ENCODE measurements at places on chromosomes 12 and 14. TPM values are rescaled to one million over a fixed set of nuclear protein-coding genes. Genes with fewer than 3 reads are reported as not detected.
A peak's percentile ranks its signal among the peaks of the same experiment; 100 is the strongest.

The VWF gene
- total RNA-seq, result not detected

The KLRK1 gene
- 0.12 TPM for total RNA-seq

The KRT3 gene
- not detected for total RNA-seq

The LRRC10 gene
- total RNA-seq, result not detected

The RFX4 gene
- not detected for total RNA-seq

The KLHDC1 gene
- total RNA-seq, result 2.5 TPM

DNA sequence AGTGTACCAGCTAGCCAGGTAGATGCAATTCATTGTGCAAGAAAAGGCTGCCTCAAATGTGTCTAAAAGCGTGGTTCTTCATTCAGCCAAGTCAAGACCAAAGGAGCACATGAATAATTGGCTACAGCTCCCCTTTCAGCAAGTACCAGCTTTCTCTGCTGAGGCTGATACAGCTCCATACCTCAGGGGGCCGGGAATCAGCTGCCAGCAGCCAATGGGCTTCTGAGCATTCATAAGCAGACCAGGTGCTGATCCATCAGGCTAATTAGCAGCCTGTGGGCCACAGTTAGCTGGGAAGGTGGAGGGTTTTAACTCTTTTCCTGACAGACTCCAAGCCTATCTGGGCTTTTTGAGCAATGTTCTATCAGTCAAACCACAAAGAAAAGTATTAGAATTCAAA lies 264.7 kb downstream of the APAF1 start:
- no peak for DNase-seq

DNA sequence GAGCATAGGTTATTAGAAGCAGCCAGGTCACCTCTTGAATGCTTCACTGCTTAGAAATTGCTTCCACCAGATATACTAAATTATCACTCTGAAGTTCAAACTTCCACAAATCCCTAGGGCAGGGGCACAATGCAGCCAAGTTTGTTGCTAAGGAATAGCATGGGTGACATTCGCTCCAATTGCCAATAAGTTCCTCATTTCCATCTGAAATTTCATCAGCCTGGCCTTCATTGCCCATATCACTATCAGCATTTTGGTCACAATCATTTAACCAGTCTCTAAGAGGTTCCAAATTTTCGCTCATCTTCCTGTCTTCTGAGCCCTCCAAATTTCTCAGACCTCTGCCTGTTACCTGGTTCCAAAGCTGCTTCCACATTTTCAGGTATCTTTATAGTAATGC lies 356.1 kb downstream of the DAD1 start:
- no peak for DNase-seq

DNA sequence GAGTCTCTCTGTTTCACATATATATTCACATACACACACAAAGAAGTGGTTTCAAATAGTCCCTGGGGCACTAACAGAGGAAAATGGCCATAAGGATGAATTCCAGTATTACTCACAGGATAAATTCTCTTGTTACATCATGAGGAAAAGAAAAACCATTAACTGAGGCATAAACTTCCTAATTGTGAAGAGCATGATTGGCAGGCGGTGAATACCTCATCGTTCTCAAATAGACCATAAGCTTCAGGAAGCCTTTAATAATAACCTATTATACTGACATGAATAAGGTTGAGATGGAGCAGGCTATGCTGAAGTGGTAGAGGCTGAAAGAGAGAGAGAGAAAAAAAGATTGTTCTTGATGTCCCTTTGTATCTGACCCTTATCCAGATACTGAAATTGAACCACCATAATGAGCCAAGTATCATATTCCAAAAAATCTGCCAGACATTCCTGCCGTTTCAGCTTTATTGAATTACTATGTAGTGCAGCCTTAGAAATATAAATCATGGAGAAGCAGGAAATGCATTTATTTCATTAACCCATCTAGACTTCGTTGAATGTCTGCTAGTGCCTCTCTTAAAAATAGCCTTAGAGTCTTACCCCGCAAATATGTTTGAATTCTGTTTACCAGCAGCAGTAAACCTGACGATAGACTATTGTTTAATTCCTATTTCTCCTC lies 86.8 kb downstream of the NUAK1 start:
- DNase-seq, result no peak

DNA sequence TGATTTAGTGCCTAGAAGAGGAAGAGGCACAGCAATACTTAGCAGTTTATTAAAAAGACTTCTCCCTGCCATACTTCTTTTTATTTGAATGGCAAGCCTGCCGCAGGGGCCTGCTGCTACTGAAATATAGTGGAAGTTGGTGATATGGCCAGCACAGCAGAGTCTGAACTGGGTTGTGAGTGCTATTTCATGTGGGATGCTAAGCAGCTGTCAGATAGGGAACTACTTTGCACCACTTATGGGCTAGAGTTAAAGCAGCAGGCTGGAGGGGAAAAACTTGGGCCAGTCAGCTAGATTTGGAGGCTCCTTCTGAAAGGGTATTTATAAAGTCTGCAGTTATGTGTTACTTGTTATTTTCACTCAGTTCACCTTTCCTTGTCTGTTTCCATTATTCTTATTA lies 299.0 kb upstream of the E2F7 start:
- DNase-seq, result no peak

- DNase-seq, result no peak
These were observed 164.2 kb downstream of the ALG10 start for GRCh38 chr12:34186492-34186891.

DNA sequence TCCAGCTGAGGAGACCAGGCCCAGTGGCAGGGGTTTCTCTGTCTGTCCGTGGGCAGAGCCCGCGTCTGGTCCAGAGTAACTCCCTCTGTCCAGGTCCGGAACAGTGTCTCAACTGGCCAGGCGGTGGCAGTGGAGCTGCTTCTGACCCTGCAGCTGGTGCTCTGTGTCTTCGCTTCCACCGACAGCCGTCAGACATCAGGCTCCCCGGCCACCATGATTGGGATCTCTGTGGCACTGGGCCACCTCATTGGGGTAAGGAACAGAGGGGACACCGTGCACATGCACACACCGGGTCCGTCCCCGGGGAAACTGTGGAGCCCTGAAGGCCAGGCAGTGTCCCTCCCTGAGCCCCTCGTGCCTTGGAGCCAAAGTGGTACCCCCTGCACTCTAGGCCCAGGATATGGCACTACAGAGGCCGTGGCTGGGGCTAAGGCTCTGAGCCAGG lies 1.5 kb downstream of the AQP6 start:
- no peak for DNase-seq

GRCh38 chr12:41205070-41205709 lies 17.1 kb downstream of the PDZRN4 start:
- no peak for DNase-seq

DNA sequence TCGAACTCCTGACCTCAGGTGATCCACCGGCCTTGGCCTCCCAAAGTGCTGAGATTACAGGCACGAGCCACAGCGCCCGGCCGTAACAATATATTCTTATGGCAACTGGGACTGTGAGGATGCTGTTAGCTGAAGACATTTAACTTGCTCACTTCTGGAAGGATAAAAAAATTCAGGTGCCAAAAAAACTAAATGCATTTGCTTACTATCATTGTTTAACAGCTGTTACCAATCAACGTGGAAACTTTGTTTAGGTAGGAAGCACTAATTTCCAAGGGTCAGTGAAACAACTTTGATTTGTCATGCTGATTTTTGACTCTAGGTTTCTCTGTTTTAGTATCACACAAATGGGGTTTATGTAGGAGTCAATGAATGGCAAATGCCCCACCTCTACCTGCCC lies 297.3 kb downstream of the ERC1 start:
- no peak for DNase-seq

GRCh38 chr14:93160353-93160801 lies 24.3 kb downstream of the MOAP1 start:
- peak; percentile 14 for DNase-seq

- DNase-seq, result no peak
These were observed 1.8 kb downstream of the KCNA1 start for GRCh38 chr12:4911316-4911994.

- DNase-seq, result no peak
These were observed 4.5 kb downstream of the PRPF40B start for GRCh38 chr12:49627752-49628360.

GRCh38 chr12:50066402-50066801 lies 9.0 kb downstream of the ASIC1 start:
- no peak for DNase-seq

GRCh38 chr14:80427101-80427500 lies 215.8 kb upstream of the DIO2 start:
- no peak for DNase-seq

DNA sequence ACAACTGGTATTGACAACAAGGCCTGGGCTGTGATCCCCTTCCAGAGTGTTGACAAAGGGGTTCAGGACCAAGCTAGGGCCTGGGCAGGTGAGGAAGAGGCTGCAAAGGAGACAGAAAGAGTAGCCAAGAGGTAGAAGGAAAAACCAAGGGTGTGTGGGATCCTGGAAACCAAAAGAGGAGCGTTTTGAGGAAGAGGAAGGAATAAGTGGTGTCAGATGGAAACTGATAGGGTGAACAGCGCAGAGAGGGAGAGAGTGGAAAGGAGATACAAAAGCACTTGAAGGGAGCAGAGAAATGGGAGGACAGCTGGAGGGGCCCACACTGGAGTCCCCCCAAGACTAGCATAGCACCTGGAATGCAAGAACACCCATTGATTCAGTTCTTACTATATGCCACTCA lies 8.3 kb upstream of the HVCN1 start:
- no peak for DNase-seq

DNA sequence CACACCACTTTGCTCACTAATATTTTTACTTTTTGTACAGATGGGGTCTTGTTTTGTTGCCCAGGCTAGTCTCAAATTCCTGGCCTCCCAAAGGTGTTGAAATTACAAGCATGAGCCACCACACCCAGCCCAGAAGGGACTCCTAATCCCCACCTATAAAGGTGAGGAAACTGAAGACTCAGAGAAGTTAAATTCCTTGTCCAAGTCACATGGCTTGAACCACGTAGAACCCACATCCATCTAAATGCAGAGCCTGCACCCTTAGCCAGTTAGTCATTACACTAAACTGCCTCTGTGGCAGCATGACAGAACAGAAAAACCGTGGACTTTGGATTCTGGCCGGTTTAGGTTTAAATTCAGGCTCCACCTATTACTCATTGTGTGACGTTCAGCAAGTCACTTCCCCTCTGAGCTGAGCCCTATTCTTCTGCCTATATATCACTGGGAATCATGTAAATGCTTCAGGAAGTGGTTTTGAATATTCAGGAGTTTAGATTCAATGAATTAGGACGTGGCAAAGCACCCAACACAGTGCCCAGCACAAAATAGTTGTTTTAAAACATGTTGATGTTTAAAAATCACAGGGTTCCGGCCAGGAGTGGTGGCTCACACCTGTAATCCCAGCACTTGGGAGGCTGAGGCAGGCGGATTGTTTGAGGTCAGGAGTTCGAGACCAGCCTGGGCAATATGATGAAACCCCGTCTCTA lies 3.0 kb upstream of the CORO1C start:
- peak; percentile 10 for DNase-seq

- no peak for DNase-seq
These were observed at the start of gene MYF6 for GRCh38 chr12:80707126-80707829. Gene MYF6 (plus strand): TSS chr12:80707634. CDS start chr12:80707720, 86 bp downstream.

- no peak for DNase-seq
These were observed 4.7 kb downstream of the RPS29 start for GRCh38 chr14:49581209-49582112.

DNA sequence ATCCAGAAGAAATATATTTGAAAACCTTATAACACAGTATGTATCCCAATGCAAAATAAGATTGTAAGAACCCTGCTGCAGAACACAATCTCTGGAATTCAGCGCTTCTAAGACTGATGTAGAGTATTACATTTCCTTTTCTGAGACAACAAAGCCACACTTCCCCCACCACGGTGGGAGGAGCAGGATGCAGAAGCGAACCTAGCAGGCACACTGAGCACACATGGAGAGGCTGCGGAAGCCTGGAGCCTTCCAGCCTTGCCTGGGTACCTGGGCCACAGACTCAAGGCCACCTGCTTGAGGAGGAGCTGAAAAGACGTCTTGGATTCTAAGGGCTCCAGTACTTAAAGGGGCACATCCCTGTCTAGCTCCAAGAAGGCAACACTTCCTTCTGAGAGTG lies 46.4 kb downstream of the TCHP start:
- DNase-seq, result no peak

DNA sequence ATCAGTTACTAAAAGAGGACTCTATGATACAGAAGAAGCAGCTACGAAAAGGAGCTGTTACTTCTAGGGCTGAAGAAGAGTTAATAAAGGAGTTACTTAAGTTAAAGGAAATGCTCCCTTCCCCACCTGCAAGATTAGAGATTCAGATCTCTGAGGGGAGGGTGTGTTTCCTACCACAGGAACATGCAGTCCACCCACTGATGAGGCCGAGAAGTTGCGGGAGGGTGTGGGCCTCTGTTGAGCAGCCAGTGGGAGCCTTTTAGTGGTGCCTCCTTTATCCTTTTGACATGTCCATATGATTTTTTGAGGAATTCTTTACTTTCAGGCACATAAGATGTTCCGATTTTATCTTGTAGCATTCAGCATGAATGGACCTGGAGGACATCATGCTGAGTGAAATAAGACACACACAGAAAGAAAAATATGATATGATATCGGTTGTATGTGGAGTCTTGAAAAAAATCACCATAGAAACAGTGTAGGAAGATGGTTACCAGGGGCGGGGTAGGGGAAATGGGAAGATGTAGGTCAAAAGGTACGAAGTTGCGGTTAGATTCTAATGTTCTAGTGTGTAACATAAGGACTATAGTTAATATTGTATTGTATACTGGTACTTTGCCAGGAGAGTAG lies 4.4 kb upstream of the M6PR start:
- peak; percentile 36 for DNase-seq

GRCh38 chr12:118330421-118331018 lies 42.2 kb downstream of the TAOK3 start:
- DNase-seq, result no peak

DNA sequence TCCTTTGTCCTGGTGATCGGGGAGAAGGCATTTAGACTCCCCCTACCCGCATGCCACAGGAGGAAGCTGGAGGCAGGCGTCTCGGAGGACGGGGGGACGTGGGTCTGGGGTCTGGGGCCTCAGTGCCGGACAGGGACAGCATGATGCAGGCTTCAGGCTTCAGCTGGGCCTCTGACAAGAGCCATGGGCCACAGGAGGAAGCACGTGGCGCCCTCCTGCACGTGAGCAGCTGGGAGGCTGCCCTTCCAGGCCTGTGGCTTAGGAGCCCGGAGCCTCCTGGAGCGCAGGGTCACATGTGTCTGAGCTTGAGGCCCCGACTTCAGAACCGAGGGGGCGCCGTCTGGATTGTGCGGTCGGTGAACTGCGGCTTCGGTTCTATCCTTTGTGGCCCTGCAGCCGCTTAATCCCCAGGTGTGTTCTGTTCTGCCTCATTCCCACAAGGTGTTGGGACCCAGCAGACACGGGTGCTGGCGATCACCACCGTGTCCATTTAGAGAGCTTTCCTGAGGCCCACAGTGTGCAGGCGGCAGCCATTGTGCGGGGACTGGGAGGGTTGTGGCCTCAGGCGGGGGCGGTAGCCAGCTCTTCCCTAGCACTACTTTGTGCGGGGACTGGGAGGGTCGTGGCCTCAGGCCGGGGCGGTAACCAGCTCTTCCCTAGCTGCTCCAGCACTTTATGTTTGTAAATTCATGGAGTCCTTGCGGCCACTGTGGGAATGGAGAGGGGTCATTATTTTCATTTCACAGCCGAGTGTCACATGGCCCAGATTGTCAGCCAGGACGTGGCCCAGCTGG lies 150.2 kb downstream of the ADGRD1 start:
- DNase-seq, result no peak
